ENCODE measurements at places on chromosomes 7 and 10.

GRCh38 chr7:44671069-44671468 is 64.6 kb downstream of the OGDH start:
- no peak for DNase-seq

GRCh38 chr10:63064706-63065105 is 68.4 kb upstream of the NRBF2 start:
- DNase-seq: no peak

DNA sequence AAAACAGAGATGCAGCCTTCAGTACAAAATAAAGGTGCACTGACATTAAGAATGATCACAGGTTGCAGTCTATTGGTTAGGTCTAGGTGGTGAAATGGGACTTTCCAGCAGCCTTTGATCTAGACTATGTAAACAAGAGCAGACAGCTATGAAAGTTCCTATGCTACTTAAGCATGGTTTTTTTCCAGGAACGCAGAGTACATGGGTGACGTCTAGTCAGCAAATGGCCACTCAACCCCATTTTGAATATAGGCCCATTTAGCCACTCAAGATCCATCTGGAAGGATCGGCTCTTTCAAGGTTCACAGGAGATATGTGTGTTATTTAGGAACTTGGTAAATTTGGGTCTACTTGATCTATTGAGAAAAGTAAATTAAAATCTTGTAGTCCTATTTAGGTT is 1424.6 kb upstream of the LRRTM3 start:
- peak; percentile 10 for DNase-seq

- no peak for DNase-seq
Measured at GRCh38 chr7:193481-194251, 1.3 kb downstream of the FAM20C start.

- no peak for DNase-seq
Measured at GRCh38 chr7:36923943-36924436, 199.7 kb upstream of the AOAH start.

GRCh38 chr10:53005612-53006345 is 233.2 kb upstream of the MBL2 start:
- no peak for DNase-seq

DNA sequence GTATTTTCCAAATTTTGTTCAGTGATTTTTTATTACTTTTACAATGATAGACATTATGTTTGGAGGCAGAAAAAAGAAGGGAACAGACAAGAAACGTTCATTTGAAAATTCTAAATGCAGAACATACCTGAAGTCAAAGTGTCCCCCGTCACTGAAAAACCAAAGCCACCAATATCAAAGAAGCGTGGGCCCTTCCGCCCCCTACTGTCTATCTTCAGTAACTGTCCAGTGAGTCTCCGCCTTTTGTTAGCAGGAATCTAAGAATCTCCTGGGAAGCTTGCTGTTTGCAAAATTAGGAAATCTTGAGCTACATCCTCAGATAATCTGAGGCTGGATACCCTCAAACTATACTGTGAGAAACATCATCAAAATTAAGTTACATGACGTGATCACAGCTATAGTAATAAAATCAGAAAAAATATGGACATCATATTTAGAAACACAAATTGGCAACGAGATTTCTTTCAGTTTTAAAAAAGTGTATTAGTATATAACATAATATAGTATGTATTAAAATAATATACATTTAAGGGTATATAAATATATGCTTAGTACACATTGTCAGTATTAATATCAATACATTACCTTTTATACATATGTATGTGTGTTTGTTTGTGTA is 169.3 kb upstream of the AKR1E2 start:
- DNase-seq: peak; percentile 59

- no peak for DNase-seq
Measured at GRCh38 chr7:126303926-126304325, 948.8 kb downstream of the GRM8 start.

DNA sequence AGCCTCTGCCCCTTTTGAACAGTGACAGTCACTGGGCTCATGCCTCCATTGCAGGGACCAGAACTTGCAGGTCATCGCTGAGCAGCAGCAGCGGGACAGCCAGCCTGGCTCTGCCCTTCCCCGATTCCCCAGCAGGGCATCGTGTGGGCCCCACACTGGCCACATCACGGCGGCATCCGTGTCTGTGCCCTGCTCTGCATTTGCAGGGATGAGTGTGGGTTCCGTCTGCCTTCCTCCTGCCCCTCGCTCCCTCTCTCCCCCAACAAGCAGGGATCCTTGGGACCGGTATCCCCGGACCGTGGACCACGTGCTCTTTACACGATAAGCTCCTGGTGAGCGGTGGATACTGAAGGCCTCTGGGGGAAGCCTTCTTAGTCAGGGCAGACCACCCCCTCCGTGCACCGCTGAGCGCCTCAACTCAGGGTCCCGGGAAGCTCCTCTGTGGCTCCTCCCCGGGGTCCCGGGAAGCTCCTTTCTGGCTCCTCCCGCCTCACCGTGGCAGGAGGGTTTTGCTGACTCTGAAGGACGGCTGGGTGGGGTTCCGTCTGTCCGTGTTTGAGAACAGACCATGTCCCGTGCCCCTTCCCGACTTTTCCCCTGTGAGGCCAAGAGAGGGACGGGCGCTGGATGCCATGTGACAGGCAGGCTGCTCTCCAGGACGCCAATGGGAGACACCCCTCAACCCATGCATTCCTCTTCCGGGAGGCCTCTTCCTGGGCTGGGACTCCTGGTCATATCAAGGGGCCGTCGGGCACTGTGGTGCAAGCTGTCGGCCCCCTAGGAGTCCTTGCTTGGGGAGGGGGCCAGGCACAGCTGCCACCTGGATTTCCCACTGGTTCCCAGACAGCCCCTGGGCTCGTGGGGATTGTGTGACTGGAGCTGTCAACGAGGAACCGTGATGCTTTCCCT is 23.5 kb upstream of the NKX6-2 start:
- no peak for DNase-seq

DNA sequence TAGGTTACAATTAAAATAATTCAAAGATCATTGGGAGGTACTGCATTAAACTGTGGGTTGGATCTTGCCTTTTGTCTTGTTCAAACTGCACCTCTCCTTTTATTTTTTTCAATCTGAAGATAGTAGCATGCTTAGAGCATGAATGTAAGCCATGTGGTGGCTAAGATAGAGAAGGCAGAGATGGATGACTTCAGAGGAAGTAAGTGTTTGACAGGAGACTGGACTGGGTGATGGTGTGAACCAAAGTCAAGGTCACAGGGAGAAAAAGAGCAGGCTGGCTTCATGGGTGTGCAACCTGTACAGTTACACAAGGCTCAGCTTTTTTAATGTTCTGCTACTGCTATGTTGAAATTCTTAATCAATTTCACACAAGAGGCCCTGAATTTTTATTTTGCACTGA is 85.6 kb downstream of the ZEB1 start:
- no peak for DNase-seq

DNA sequence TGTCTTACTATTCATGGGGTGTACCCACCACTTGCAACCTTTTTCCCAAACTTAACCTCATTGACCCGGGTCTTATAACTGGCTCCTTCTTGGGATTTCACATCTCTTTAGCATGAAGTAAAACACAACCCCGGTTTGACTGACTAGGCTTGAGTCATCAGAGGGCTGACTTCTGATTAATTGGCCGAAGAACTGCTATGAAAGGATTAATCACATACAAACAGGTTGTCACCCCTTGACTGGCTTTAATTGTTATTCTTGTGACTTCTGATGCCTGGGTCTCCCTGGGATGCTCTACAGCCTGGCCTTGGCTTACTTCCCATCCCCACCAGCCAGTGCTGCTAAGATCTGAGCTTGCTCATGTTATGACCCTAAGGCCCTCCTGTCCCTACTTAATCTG is 8.8 kb upstream of the CRPPA start:
- no peak for DNase-seq

DNA sequence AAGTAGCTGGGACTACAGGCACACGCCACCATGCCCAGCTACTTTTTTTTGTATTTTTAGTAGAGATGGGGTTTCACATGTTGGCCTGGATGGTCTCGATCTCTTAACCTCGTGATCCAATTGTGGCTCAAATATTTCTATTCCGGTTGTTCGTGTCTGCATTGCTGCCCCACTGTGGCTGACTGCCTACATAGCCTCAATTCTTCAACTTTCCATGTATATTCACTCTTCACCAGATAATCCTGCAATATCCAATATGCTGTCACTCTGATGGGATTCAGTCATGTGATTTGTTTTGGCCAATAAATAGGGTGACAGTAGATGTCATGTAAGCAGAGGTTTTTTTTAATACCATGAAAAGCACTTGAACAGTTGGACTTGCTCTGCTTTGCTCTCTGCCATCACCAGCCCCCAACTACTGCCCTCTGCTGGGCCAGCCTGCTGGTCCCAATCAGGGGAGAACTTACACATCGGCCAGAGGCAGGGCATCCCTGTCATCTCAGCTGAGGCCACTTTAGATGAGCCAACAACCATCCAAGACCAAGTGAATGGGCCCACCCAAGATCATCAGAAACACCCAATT is 56.7 kb downstream of the NSUN6 start:
- DNase-seq: no peak

- peak; percentile 83 for DNase-seq
Measured at GRCh38 chr10:5684971-5685763, 529 bp downstream of the TASOR2 start.

- DNase-seq: no peak
Measured at GRCh38 chr7:6106140-6106904, 75.1 kb downstream of the ANKRD61 start.

- peak; percentile 86 for DNase-seq
Measured at GRCh38 chr7:26199301-26200037, 1.1 kb downstream of the HNRNPA2B1 start.

DNA sequence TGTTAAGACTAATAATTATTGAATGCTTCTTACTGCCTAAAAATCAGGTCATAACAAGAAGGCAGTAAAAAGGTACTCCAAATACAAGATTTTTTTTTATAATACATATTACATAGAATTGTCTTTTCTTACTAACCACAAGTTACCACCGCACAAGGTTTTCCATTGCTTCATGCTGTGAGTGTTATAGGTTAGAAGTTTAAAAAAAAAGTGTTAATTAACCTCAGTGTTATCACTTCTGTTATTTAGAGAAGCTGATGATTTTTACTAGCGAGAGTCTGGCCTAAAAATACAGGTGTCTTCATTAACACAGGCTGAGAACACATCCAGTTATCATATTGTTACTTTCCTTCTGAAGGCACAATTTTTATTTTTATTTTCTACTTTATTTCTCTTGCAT is 1281.9 kb upstream of the CELF2 start:
- no peak for DNase-seq

DNA sequence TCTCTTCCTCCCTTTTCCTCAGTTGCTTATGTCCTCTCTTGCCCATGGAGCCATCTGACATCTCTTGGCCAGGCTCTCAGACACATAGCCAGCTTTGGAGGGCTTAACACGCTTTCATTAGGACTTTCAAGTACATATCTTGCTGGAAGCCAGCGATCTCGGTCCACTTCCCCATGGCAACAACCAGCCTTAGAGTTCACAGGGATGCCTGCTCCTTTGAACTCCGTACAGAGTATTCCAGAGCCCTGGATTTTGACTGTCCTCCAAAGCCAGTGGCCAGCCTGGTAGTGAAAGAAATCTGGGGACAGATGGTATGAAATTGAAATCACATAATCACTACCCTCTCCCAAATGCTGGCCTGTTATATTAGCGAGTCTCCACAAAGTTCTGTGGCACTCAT is 370.5 kb upstream of the NPVF start:
- DNase-seq: no peak

GRCh38 chr7:29300026-29300480 is 105.5 kb downstream of the CHN2 start:
- DNase-seq: peak; percentile 23

DNA sequence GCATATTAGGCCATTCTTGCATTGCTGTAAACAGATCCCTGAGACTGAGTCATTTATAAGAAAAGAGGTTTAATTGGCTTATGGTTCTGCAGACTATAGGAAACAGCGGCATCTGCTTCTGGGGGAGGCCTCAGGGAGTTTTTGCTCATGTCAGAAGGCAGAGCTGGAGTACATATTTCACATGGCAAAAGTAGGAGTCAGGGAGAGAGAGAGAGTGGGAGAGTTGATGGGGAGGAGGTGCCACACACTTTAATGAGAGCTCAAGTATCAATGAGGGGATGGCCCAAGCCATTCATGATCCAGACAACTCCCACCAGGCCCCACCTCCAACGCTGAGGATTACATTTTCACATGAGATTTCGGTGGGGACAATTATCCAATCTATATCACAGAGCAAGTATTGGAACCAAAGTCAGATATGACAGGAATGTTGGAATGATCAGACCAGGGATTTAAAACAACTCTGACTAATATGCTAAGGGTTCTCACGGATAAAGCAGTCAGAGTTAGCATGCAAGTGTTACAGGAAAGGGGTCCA is 795.3 kb upstream of the CELF2 start:
- no peak for DNase-seq

DNA sequence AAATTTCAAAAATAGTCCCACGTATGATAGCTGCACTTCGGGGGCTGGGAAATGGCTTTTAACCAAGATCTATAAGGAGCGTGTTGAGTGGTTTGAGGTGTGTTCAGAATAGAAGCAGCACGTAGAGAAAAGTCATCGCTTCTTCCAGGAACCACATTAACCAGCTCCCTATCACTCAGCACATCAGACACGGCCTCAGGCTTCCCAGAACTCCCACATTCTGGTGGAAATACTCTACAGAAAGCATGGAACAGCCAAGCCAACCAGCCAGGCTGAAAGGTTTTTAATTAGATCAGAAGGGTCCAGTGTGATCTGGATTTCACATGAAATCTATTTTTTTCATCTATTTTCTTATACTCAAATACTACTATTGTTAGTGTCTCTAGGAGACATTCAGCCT is 231.5 kb upstream of the NRP1 start:
- peak; percentile 13 for DNase-seq

- DNase-seq: no peak
Measured at GRCh38 chr7:130930681-130931080, 196.7 kb upstream of the KLF14 start.

- DNase-seq: no peak
Measured at GRCh38 chr7:132461032-132461592, 115.2 kb downstream of the PLXNA4 start.

- DNase-seq: peak; percentile 51
Measured at GRCh38 chr10:110845756-110846620, 25.7 kb upstream of the PDCD4 start.

DNA sequence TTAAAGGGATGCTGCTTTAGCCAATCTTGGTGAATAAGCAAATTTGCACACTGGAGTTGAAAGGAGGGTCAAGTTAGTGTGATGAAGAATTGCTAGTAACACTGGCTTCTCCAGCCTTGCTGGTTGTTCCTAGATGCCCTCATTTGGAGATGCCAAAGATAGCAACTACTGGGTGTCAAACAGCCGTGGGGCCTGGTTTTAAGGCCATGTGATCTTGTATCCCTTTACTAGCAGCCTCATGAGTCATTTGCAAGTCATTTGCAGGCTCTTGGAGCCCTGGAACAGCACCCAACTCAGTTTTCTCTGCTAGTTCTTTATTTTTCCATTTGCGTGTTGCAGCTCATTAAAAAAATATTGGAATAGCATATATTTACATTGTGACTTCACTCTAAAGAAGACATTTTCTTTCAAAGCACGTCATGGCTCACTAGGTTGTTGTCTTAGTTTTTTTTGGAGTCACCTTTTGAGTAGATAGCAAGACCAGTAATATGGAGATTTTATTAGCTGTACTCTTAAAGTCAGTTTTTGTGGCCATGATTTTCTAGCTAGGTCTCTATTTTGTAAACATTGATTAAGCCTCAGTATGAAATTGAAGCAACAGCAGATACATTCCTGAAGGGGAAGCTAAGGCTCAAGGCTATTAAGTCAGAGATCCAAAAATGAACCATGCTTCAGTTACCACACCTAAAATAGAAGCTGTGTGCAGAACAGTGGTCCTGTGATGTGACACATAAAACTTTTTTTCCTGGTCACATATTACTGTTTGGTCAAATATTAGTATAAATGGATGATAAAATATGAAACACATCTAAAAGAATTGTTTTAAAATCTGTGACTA is 1.3 kb downstream of the LSMEM1 start:
- no peak for DNase-seq

- no peak for DNase-seq
Measured at GRCh38 chr7:67487316-67487715, 490.7 kb downstream of the TYW1 start.
